Activated T-cell treated with anti-CD3 and anti-CD28 coated beads for 48 hours (primary cell): ENCODE measurements at places on chromosomes 5 and 9.

- DNase-seq, result no peak
These were observed 49.6 kb upstream of the CCL21 start for GRCh38 chr9:34759432-34760134.

DNA sequence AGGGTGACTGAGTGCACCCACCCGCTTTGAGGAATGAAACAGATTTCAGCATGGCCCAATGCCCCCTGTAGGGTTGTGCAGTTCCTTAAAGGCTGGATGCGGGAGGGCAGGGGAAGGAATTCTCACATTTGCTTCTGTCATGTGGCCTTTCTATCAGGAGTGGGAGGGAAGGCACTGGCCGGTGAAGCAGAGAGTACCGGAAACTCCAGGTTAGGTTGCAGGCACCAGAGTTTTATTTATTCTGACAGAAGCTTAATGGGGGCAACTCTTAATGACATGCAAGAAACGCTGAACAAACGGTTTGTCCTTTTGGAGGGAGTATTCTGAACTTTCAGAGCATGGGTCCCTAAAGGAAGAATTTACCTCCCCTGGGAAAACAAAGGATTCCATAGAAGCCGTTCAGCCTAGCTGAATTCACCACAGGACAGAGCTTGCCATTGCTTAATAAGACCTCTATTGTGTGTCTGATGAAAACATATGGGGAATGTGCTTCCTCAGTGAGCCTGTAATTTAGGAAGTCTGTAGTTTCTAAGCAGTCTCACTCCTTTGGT, 44.1 kb upstream of the EQTN start:
- DNase-seq, result no peak

GRCh38 chr5:102296178-102296817, at the start of gene SLCO4C1:
SLCO4C1 (minus strand) TSS chr5:102296284; CDS start chr5:102296262, 22 bp downstream.
- peak; percentile 68 for DNase-seq

GRCh38 chr9:2700398-2700797, 16.9 kb upstream of the KCNV2 start:
- no peak for DNase-seq

GRCh38 chr9:6484210-6484609, 71.2 kb downstream of the UHRF2 start:
- DNase-seq, result no peak

- no peak for DNase-seq
These were observed 245.1 kb downstream of the MAST4 start for GRCh38 chr5:66841264-66841663.

DNA sequence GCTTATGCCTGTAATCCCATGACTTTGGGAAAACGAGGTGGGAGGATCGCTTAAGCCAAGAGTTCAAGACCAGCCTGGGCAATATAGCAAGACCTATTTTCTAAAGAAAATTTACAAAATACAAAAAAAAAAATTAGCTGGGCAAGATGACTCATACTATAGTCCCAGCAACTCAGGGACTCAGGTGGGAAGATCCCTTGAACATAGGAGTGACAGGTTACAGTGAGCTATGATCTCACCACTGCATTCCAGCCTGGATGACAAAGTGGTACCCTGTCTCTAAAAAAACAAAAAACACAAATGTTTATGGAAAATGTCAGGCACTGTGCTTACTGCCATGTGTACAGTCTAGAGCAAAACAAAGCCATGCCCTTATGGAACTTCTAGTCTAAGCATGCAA, 823.3 kb upstream of the DMAC1 start:
- DNase-seq, result no peak

DNA sequence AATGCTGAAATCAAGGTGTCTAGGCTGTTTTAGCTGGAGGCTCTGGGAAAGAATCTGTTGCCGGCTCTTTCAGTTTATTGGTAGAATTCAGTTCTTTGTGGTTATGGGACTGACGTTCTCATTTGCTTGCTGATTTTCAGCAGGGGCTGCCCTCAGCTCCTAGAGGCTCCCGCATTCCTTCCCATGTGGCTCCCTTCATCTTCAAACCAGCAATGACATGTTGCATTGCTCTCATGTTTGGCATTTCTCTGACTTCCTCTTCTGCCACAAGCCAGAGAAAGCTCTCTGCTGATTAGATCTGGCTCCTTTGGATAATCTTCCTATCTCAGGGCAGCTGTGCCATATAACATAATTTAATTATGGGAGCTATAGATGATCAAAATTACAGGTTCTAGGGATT, 360.3 kb downstream of the LRRC70 start:
- no peak for DNase-seq

- no peak for DNase-seq
These were observed 933.0 kb downstream of the TLE4 start for GRCh38 chr9:80504601-80505230.

DNA sequence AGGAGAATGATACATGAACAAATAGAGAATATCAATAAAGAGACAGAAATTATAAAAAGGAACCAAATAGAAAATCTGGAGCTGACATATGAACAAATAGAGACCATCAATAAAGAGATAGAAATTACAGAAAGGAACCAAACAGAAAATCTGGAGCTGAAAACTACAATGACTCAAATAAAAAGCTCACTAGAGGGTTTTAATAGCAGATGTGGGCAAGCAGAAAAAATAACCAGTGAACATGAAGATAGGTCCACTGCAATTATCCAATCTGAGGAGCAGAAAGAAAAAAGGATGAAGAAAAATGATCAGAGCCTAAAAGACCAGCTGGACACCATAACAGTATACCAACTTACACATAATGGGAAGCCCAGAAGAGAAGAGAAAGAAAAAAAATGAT, 353.7 kb downstream of the ARL15 start:
- DNase-seq, result no peak

GRCh38 chr9:108852079-108852478, 3.7 kb downstream of the ACTL7B start:
- no peak for DNase-seq

GRCh38 chr5:148897842-148898241, 71.4 kb downstream of the ADRB2 start:
- no peak for DNase-seq

- no peak for DNase-seq
These were observed 319.1 kb downstream of the ZSWIM6 start for GRCh38 chr5:61651195-61651594.

- no peak for DNase-seq
These were observed 36.5 kb downstream of the ARHGEF37 start for GRCh38 chr5:149617760-149618306.

DNA sequence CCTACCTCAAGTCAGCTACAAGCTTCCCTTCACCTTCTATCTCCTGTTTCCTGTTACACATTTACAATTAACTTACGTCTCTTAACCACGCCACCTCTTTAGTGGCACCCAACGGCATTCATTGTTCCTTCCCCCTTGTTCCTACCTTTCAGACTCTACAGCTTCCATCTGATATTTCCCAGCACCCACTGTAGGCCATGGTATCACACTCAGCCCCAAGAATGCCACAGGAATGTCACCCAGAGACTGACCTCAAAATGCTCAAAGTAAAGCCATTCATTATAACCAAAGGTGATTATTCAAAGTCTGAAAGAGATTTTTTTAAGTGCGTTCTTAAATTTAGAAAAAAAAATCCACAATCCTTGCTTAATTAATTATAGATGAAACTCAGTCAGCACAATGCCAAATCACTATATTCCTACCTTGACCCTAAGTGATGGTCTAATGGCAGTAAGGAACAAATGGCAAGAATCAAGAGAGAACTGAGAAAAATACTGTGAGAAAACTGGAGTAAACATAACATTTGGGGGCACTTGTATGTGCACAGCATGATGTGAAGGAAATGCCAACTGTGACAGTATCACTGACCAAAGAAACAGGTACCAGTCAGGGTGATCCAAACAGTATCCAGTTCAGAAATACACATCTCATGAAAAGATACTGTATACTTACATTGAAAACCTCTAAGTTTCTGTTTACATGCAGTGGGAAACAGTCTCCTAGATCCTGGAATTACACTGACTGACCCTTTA, 52.1 kb downstream of the CTNND2 start:
- DNase-seq, result no peak

GRCh38 chr5:120818128-120818527, 354.0 kb downstream of the PRR16 start:
- DNase-seq, result no peak

DNA sequence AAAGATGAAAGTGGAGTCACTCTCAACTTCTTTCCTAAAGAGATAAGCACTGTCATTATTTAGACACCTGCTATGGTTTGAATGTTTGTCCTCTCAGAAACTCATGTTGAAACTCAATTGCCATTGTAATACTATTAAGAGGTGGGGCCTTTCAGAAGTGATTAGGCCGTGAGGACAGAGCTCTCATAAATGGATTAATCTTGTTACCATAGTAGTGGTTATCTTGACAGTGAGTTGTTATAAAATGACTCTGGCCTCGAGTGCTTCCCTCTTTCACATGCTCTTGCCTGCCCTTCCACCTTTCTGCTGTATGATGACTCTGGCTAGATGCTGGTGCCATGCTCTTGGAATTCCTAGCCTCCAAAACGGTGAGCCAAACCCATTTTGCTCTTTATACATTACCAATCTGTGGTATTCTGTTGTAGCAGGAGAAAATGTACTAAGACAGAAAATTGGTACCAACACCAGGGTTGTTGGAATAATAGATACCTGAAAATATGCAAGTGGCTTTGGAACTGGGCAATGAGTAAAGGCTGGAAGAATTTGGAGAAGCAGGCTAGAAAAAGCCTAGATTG, 38.0 kb downstream of the GDA start:
- DNase-seq, result no peak

DNA sequence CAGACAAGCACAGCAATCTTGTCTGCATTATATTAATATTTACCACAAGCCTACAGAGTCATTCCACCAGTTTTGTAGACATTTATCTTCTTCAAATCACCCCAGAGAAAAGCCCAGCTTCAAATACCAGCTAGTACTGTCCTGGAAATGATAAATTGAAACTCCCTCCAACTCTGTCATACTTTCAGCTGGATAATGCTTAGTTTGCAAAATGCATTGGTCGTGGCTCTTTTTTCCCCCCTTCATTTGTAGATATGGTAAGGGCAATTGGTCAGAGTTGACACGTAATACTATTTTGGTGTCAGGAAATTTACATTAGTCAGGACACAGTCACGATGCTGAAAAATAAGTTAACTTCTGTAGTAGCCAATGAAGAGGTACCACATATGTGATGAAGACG, 21.2 kb downstream of the HMHB1 start:
- DNase-seq, result no peak

DNA sequence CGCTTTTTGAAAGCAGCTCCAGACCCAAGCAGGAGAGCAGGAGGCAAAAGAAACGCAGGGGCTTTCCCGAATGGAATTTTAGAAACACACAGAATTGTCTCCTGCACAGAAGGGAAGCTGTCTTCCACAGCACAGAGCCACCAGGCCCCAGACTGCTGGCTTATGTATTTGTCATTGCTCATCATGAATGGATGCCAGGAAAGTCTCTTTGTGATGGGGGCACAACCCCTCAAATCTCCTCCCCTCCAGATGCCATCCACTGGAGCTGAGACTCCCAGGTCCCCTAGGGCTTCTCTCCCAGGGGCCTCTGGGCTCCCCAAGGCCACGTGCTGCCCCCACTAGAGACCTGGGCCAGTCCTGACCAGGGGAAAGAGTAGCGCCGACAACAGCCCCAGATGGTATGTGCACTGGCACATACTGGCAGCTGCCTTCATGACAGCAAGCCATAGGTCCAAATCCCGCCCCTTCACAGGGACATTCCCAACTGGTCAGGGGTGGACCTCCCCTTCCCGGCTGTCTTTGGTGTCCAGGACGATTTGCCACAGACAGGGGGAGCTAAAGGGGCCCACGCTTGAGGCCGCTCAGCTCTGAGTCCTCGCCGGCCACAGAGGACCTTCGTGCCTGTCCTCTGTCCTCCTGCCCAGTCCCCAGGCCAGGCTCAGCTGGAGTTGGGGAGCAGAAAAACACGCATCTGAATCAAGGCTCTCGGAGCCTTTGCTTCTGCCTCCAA, 127.8 kb downstream of the KCNIP1 start:
- no peak for DNase-seq

- DNase-seq, result no peak
These were observed 50.5 kb downstream of the SH3PXD2B start for GRCh38 chr5:172403817-172404216.

DNA sequence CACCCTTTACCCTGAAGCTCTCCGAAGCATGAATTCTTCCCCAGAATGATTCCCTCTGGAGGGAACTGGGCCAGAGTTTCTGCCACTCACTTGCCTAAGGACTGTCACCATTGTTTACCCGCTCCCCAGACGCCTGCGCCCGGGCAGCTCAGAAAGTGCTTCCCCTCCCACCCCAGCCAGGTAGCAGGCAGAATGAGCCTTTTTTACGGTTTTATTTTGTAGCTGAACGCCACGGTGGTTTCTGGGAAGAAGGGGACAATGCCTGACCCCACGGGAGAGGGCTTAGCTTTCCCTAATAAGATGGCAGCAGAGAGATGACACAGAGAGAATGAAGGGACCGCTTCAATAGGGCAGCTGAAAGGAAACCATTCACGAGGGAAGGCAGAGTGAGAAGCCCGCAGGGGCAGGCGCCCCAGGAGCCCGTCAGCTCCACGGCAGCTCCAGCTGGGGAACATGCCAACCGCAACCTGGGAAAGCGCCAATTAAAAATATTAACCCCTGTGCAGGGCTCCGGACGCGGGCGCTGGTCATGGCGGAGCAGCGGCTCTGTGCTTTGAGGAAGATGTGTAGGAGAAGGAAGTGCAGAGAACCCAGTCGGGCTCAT, 20.4 kb upstream of the NTNG2 start:
- DNase-seq, result no peak

GRCh38 chr9:95733741-95734666, 141.5 kb upstream of the ERCC6L2 start:
- no peak for DNase-seq

DNA sequence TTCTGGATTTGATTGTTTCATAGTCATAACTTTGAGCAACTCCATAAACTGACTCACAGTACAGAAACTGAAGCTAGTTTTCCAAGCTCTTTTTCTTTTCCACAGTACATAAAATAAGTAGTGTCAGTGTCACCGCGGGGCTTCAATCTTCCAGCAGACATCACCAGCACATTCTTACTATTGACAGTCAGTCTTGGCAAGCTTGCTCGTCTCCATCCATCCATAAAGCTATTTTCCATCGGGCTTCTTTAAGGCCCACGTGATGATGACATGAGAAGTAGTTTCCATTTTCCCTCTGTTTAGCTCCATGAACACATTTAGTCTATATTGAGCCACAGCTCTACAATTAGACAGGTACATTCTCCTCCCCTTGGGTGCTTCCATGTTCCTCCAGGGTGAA, 443.4 kb downstream of the KDM4C start:
- DNase-seq, result no peak

DNA sequence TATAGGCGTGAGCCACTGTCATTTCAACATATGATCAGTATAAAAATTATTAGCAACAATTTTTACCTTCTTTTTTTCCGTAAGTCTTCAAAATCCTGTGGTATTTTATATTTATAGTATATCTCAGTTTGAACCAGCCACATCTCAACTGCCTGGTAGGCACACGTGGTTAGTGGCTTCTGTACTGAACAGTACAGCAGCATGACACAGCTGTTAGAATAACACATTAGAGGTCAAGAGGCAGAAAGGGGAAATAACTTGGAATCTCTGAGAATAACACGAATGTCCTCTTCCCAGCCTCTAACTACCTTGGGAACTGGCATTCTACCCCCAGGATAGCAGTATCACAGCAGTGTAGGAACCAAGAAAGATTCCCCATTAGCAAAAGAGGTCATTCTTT, 108.5 kb upstream of the IQGAP2 start:
- DNase-seq, result no peak
